ENCODE measurements at places on chromosomes 13 and 19.

- no peak for DNase-seq
Measured at GRCh38 chr13:36074659-36075058, 56.5 kb downstream of the DCLK1 start.

GRCh38 chr13:101988140-101988539 is 413.7 kb downstream of the FGF14 start:
- no peak for DNase-seq

DNA sequence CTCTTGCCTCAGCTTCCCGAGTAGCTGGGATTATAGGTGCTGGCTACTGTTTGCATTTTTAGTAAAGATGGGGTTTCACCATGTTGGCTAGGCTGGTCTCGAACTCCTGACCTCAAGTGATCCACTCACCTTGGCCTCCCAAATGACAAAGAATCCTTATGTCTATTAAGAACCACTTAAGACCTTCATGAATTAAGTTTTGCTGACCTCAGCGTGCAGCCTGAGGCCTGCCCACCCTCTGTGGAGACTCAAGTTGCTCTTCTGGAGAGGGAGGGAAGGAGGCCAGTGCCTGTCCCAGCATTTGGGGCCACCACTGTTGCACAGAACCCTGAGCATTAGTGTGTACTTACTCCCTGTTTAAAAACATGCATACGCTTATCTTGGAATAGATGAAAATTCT is 313.3 kb downstream of the FGF9 start:
- DNase-seq, result no peak

DNA sequence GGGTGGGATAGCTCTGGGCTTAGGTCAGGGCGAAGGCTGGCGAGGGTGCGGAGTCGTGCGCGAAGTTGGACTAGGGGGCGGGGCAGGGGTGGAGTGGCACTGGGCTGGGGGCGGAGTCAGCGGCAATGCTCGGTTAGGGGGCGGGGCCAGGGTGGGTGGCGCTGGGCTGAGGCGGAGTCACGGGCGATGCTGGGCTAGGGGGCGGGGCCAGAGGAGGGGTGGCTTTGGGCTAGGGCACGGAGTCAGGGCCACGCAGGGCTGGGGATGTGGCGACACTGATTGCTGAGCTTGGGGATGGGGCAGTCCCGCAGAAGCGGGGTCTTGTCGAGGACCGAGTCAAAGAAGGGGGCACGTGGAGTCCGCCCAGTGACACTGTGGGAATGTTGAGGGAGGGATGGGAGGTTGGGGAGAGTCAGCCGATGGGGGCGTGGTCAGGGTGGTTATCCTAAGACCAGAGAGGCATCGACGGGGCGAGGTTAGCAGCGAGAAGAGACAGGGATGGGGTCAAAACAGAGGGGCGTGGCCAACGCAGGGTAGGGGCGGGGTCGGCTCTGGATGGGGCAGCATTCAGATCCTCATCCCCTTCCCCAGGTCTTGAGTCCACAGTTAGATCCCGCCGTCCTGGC is 8.7 kb downstream of the HOMER3 start:
- peak; percentile 85 for DNase-seq

DNA sequence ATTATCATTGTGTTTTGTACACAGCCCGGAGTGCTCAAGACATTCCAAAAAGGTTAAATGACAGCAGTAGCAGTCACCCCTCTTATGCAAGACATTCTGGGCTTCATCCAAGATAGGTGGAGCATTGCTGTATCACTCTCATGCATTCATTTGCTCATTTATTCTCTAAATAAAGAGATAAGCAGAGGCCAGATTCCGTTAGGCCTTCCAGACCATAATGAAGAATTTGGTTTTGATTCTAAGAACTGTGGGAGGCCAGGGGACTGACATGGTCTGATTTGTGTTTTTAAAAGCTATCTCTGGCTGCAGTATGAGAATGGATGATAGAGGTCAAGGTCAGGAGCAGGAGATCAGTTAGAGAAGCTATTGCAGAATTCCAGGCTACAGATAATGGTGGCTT is 145.8 kb downstream of the KCNRG start:
- no peak for DNase-seq

GRCh38 chr19:3054265-3054971 is 7.9 kb downstream of the TLE5 start:
- DNase-seq, result no peak

- no peak for DNase-seq
Measured at GRCh38 chr13:99448546-99448945, 52.7 kb upstream of the TM9SF2 start.

- DNase-seq, result no peak
Measured at GRCh38 chr13:34416971-34417380, 525.1 kb upstream of the NBEA start.

GRCh38 chr19:55223291-55224037 is 5.1 kb downstream of the TMEM86B start:
- no peak for DNase-seq

GRCh38 chr13:108361769-108362168 is 92.3 kb downstream of the TNFSF13B start:
- DNase-seq, result no peak

GRCh38 chr19:50741179-50741933 is 18.2 kb downstream of the CLEC11A start:
- no peak for DNase-seq

DNA sequence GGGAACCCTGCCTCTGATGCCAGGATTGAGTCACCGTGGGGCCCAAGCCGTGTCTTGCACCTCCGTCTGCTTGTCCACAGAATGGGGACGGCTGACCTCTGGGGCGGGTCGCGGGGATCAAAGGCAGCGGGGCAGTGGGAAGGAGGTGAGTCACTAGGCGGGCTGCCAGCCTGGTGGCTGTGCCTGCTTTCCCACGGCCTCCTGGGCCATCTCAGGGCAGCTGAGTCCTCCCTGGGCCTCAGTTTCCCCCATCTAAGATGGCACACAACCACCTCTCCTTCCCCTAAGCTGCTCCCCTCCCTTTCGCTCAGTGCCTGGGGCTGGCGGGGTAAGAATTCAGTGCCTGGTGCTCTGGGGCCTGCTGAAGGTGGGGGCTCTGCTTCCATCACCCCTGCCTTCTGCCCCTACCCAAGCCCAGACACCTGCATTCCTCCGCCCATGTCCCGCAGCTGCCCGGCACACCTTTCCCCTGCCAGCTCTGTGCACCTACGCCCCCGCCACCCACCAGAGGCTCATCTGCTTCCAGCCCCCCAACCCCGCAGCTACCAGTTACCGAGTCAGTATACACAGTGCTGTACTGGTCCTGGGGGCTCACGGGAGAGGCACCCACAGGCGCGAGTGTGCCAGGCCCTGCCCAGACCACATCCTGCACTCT is 3.5 kb downstream of the MKNK2 start:
- DNase-seq, result peak; percentile 44

DNA sequence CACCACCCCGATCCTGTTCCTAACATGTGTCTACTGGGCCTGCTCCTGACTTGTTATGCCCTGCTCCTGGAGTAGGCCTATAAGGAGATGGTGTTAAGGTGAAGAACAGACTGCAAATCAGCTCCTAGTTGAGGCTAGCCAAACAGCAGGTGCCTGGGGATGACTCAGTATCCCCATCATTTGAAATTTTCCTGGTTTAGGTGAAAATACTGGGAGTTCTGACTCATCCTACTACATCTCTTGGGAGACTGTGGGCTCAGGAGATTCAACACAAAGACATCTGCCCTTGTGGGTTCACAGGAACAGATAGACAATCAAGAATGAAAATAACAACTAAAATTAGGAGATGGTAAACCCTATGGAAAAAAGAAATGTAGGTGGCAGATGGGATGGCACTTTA is 41.2 kb downstream of the BRD4 start:
- DNase-seq, result no peak

GRCh38 chr13:106569233-106570095 is 1.5 kb upstream of the ARGLU1 start:
- DNase-seq, result no peak

- no peak for DNase-seq
Measured at GRCh38 chr19:16293118-16294091, 31.2 kb upstream of the KLF2 start.

DNA sequence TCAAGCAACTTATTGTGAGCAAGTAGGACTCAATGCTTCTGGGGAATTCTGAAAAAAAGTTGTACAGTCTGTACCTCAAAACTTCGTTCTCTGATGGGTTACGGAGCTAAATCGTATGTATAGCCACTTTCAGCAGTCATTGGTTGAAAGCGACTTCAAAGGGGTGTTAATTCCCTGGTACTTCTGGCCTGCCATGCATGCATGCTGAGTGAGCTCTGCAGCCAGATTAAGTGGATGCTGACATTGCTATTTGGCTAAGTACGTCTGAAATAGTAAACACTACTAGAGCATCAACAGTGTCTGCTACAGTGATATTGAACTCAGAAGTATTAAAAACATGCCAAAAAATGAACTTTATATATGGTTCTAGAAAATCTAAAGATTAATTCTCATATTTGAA is 1183.1 kb upstream of the PCDH20 start:
- no peak for DNase-seq

GRCh38 chr19:35447606-35448469 is at the start of gene FFAR2:
Gene FFAR2 (plus strand): TSS chr19:35448257. CDS start chr19:35449715, 1,458 bp downstream.
- DNase-seq, result no peak

DNA sequence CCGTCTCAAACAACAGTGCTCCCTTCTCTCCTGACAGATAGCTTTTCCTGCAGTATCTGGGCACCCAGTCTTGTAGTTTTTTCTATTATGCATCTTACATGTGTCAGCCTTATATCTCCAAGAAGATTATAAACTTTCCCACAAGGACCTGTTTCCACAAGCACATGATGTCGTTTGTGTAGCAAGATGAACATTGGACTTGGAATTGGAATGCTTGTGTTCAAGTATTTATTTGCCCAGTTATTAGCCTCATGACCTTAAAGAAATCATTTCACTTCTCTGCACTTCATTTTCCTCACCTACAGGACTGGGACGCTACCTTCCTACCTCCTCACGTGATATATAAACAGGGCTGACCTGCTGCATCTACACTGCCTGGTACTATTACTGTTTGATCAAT is 21.5 kb downstream of the SHISA2 start:
- no peak for DNase-seq

GRCh38 chr19:53808710-53809125 is 15.4 kb downstream of the NLRP12 start:
- no peak for DNase-seq

GRCh38 chr19:58229255-58229639 is 533 bp downstream of the ZNF544 start:
- peak; percentile 23 for DNase-seq

GRCh38 chr13:73072239-73072900 is 13.6 kb downstream of the KLF5 start:
- no peak for DNase-seq

DNA sequence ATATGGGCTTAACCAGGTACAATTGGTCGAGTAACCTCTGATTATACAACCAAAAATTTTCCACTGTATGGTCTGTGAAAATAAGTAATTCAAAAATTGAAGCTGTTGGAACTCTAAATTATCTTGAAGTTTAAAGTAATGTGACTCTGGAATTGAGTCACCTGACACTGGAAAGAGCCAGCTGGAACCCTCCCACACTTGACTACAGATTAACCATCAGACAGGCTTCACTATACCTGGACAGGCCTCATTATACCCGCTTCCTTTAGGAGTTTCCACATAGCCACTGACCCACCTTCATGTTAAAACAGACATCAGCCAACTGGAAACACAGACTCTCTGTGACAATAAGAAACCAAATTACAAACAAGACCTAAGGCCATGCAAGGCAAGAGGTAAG is 1.3 kb downstream of the ZNF433 start:
- DNase-seq, result no peak

- peak; percentile 46 for DNase-seq
Measured at GRCh38 chr19:5949792-5950305, 28.1 kb downstream of the RANBP3 start.

DNA sequence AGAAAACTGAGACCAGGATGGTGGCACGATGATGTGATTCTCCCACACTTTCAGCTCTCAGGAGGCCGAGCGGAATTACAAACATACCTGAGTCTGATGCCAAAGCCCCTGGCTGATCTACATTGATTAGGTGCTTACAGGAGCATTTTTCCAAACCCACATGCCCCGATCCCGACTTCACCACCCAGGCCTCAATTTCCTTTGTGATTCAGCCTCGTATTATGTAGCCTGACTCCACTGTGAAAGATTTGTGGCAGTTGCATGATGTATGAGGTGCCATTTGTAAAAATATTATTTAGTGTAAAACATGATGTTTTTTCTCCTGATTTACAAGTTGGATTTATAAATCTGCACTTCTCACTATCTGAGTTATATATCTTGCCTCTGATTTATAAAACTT is 118.0 kb downstream of the TSHZ3 start:
- no peak for DNase-seq

DNA sequence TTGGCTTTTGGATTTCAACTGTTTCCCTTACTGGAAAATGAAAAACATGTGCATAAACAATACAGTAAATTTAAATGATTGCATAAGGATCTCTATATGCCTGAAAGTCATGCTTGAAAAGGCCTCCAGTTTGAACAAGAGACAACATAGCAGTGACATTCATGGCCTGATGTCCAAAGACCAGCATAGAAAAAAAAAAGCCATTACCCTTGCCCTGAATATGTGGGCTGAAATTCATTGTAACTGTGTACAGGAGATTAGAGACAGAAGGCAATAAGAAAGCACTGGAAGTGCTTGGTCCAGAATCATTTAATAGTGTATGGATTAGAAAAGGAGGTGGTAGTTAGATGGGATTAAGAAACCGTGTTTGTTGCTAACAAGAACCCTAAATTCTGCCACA is 15.4 kb downstream of the MIR17HG start:
- DNase-seq, result no peak

GRCh38 chr19:8413629-8413995 is 507 bp downstream of the MARCHF2 start:
- no peak for DNase-seq

GRCh38 chr13:51645154-51645650 is 60.9 kb downstream of the WDFY2 start:
- DNase-seq, result peak; percentile 84

- DNase-seq, result no peak
Measured at GRCh38 chr19:53951436-53951835, 11.3 kb upstream of the CACNG8 start.

DNA sequence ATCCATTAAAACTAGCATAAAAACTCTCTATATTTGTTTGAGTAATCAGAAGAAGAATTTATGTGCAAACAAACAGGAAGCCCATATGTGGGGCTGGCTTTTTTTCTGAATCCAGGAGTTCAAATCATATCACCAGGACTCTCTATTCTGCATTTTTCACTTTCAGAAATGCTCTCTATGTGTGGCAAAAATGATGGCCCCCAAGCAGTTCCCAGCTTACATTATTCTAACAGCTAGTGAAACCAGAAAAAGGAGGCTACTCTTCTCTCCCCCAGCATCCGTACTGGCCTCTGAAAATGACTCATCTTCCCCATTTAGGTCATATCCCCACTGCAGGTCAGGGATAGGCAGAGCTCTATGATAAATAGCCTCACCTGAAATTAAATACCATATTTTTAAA is 20.4 kb downstream of the RBM26 start:
- peak; percentile 30 for DNase-seq

DNA sequence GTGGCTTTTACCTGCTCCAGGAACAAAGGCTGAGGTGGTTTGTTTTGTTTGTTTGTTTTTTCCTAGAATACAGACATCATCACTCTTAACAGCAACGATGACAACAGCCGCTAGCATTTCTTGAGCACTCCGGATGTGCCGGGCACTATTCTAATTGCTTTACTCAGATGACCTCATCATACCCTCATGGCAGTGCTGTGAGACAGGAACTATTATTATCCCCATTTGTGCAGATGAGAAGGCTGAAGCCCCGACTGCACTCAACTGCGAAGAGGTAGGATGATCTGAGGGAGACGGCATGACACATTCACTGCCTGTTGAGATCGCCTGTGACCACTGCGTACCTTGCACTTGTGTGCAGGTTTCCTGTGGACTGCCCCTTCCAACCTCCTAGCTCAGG is 66.5 kb downstream of the CCDC70 start:
- DNase-seq, result no peak

- DNase-seq, result no peak
Measured at GRCh38 chr13:105894697-105895096, 640.8 kb downstream of the EFNB2 start.

All from CD4-positive, alpha-beta T cell treated with Interleukin-17A for 1 hour (primary cell).